Fibroblast of skin of left quadriceps (primary cell): ENCODE measurements at places on chromosomes 3 and 15.

- DNase-seq: no peak
These were observed 6.1 kb upstream of the JMJD7 start for GRCh38 chr15:41821831-41822230.

DNA sequence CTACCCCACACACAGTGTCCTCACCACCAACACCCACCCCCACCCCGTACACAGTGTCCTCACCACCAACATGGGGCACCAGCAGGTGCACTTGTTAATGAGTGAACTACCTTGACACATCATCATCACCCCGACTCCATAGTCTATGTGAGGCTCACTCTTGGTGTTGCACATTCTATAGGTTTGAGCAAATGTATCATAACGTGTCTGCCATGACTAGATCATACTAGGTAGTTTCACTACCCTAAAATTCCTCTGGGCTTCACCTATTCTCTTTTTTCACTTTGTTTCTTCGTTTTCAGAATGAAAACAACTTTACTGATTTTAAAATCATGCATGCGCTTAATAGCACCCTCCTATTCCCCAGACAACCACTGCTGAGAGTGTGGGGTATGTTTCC lies 102.6 kb upstream of the SLC6A6 start:
- no peak for DNase-seq

DNA sequence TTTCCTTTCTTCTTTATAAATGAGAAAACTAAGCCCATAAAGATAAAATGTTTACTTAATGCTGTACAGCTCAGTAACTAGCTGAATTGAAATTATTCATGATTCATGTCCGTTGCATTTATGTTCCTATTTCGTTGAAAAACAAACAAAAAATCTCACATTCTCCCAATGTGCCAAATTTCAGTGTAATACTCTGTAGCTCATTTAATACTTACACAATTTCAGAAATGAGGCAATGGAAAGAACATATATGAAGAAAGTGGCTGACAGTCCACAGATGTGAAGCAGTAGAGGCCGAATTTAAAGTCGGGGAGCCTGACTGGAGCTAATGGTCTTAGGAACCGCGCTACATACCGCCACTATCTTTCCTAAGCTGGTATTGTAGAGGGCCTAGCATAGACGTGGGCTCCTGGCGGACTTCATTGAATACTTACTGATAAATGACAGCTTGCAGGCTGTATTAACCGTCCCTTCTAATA lies 651 bp downstream of the PLSCR2 start:
- DNase-seq: no peak

- no peak for DNase-seq
These were observed 46.6 kb upstream of the CD47 start for GRCh38 chr3:108137460-108137814.

DNA sequence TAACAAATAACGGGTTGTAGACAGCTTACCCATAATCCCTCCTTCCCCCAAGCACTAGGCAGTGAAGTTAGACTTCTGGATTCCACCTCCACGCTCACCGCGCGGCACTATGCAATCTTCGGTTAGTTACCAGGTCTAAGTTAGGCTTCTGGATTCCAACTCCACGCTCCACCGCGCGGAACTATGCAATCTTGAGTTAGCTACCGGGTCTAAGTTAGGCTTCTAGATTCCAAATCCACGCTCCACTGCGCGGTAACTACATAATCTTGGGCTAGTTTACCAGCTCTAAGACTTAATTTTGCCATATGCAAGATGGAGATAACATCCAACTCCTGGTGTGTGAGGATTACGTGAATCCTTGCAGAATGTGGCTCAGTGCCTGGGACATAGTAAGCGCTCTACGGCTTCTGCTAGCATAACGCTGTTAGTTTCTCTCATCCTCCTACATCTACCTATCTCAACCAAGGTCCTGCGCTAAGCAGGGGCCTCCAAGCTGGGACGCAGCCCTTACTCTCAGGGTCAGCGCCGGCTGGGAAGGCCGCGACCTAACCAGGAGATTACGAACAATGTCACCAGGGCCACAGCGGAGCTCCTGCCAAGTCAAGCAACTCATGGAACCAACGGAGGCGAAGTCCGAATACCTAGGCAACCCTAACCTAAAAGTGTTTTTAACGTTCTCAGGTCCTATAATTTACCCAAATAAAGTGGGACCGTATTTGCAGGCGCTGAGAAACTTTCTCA lies 497 bp upstream of the RPLP1 start:
- DNase-seq: no peak

DNA sequence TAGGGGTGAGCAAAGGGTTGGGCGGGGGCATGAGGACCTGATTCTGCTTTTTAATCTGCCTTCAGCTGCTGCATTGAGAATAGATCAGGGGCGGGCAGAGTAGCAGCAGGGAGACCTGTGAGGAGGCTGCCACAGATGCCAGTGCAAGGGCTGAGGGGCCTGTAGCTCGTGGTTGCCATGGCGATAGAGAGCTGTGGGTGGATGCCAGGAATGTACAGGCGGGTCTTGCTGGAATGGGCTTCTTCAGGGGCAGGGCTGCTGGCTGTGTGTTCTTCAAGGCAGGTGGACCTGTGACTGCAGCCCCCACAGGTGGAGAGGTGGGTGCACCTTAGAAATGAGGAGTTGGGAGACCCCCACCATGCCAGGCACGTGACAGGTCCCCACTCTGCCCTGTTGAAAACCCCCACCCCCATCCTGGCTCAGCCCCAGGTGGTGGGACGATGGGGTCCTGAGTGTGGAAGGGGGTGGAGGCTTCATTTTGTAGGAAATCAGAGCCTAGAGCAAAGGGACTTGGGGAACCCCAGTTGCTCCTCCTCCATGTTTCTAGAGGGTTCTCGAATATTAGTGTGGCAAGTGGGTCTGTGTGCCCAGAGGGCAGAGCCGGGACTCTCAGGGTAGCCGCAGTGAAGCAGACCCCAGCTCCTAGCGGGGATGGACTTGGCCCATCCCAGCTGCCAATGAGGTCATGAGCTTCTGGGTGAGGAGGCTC lies 38.3 kb downstream of the SLC6A6 start:
- DNase-seq: no peak

GRCh38 chr3:45691842-45692241 lies 2.6 kb downstream of the SACM1L start:
- no peak for DNase-seq

- peak; percentile 60 for DNase-seq
These were observed 26.3 kb downstream of the DPH6 start for GRCh38 chr15:35519541-35520149.

DNA sequence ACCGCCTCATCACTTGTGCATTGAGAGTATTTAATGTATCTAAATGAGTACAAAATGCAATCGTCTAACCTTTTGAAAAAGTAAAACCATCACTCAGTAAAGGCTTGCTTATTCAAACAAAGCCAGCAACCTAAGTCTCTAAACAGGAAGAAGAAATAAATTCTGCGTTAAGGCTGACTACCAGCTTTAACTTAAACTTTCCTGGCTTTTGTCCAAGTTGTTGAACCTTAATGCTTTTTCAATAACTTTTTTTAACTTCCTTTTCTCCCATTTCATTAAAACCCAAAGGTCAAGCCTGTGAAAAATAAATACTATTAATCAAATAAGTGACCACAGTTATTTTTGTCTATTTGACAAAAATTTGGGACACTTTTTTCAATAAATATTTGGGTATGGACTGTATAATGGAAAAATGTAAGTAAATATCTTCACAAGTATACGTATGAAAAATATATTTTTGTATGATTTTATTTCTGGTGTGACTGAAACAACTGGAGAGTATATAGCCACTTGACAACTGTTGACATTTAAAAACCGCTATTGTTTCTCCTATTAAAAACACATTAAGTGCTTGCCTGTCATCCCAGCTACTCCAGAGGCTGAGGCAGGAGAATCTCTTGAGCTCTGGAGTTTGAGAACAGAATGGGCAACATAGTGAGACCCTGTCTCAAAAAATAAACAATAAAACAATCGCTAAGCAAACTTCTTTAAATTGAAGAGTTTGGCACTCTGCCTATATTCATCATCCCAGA lies 2.9 kb downstream of the KLHL24 start:
- no peak for DNase-seq

GRCh38 chr15:29132735-29133181 lies 136.9 kb downstream of the NSMCE3 start:
- no peak for DNase-seq

- no peak for DNase-seq
These were observed 120.0 kb upstream of the ST8SIA2 start for GRCh38 chr15:92273723-92274122.

DNA sequence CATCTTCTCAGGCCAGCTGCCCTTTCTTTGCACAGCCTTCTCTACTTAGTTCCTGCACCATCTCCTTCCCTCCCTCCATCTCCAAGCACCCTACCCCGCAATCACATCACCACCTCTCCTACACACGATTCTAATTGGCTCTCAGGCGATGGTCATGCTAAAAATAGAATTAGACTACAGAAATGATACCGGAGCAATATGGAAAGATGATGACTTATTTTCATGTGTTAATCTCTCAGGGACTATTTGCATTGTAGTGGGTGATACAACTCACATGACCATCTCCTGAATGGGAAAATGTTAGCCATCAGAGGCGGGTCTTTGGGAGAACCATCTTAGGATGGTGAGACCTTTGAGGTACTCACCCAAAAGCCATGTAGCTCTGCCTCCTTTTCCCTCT lies 54.7 kb upstream of the PPARG start:
- DNase-seq: no peak

DNA sequence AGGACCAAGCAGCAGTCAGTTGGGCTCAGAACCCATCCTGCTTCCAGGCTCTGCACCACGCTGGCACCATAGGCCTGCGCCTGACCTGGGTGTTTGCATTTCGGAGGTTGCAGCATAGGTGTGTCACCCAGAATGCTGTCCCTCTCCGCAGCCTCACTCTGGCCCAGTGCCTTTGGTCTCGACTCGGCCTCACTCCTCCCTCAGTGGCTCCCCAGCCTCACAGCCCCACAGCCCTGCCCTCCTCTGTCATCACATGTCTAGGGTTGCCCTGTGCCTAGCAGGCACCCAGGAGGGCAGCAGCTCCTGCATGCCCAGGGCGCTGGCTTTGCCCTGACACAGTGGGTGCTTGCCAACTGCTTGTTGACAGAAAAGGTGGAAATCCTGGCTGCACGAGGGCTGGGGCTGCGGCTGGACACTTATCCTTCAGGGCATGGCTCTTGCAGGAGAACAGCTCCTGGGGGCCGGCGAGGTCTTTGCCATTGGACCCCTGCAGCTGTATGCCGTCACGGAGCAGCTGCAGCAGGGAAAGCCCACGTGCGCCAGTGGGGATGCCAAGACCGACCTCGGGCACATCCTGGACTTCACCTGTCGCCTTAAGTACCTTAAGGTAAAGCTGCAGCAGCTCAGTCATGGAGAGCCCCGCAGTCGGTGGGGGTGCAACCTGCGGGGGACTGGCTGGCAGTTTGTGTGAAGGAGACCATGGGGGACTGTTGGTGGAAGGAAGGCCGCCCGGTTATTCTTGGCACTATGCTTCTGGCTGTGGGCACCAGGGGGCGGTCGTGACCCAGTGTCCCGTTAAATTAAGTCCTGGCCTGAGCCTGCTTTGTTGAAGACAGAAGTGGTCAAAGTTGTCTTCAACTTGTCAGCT lies 16.2 kb downstream of the NISCH start:
- no peak for DNase-seq

GRCh38 chr3:57048728-57049127 lies 11.7 kb upstream of the SPATA12 start:
- DNase-seq: no peak

DNA sequence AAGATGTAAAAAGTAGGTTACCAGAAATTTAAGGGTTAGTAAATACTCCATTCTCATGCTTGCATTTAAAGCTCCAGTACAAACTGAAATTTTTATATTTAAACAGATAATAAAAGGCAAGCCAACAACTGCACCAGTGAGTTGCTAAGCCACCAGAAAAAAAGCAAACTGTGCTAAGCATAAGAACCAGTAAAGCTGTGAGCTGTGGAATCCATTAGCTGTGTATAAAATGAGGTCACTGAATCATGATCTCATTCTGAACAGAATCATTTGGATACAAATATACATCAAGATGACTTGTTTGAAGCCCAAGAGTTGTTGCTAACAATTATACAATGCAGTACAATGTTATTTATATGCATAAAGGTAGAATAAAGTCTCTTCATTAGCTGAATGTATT lies 1312.2 kb downstream of the SI start:
- no peak for DNase-seq

DNA sequence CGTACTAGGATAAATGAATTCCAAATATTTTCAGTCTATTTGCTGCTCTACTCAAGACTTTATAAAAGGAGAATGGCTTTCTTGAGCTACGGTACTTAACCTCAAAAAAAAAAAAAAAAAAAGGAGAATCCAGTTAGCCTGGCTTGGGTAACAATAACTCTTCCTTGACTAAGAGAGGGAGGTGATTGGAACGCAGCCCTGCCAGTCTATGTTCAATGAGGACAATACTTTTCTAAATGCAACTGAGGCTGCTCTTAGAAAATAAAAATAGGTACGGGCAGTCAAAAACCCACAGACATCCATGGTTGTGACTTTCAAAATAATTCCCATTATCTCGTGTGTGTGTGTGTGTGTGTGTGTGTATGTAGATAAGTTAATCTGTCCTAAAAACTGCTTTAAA lies 661.7 kb upstream of the NAALADL2 start:
- no peak for DNase-seq

- no peak for DNase-seq
These were observed 5.1 kb upstream of the EFCAB12 start for GRCh38 chr3:129433565-129433964.

- DNase-seq: no peak
These were observed 19.8 kb upstream of the PIGZ start for GRCh38 chr3:196988241-196989029.

GRCh38 chr15:81520480-81520879 lies 146.5 kb upstream of the TMC3 start:
- DNase-seq: no peak

GRCh38 chr3:126837773-126838172 lies 133.7 kb downstream of the CHCHD6 start:
- DNase-seq: no peak

GRCh38 chr3:88189361-88189810 lies 39.6 kb downstream of the C3orf38 start:
- DNase-seq: no peak

DNA sequence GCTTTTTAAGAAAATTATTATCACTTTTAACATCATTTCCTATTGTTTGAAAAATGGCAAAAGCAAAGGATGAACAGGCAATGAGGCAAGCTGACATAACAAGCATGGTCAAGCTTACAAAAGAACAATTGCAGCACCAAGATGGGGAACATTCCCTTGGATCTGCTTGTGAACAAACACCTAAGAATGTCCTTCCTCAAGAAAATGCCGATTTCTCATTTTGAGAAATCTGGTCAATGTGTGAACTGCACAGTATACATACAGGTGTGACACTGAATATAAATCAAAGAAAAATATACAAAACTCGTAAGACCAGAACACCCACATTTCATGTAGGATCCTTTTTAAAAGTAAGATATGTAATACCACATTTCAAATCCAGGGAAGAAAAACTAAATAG lies 58.9 kb downstream of the LRRFIP2 start:
- no peak for DNase-seq
